ENCODE measurements at places on chromosomes 16 and 17.

- no peak for DNase-seq
Measured at GRCh38 chr17:80621997-80622357, 77.3 kb downstream of the RPTOR start.

DNA sequence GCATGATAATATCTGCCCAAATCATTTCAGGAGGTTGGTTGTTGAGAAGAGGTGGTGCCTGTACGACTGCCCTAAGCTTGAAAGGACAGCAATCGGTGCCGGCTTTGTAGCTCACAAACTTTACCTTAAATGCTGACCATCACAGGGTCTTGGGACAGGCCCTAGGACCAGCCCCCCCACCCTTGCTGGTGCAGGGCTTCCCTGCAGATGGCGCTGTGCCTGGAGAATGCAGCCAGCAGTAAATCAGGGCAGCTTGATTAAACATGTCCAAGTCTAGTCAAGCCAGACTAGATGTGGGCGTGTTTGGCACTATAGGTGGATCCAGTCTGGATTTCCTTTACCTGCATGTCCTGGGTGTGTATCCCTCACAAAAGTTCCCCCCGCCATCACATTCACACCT is 135.5 kb upstream of the CRHR1 start:
- peak; percentile 18 for DNase-seq

DNA sequence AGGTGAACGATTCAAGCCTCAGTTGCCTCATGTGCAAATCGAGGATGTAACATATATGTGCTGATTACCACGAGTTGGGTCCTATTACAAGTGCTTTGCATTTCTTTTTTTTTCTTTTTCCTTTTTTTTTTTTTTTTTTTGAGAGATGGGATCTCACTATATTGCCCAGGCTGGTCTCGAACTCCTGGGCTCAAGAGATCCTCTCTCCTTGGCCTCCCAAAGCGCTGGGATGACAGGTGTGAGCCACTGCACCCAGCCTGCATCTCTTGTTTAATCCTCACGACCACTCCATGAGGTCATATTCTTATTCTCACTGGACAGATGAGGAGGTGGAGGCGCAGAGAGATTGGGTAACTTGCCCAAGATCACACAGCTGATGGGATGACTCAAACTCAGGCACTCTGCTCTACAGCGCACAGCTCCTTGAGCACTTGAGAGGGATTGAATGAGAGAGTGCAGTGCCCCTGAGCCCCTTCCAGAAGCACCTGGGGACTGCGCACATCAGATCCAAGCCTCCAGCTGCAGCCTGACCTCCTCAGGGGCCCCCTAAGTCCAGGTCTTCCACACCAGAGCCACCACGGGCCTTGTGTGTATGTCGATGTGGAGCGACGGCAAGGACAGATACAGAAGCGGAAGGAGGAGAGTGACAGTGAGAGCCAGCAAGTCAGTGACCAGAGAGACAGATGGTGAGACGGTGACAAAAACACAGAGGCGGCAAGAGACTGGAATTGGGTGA is 4.9 kb downstream of the STX1B start:
- DNase-seq = no peak

GRCh38 chr17:30237296-30238002 is 2.0 kb upstream of the SLC6A4 start:
- DNase-seq = no peak

- DNase-seq = no peak
Measured at GRCh38 chr17:53483704-53484103, 339.0 kb upstream of the KIF2B start.

DNA sequence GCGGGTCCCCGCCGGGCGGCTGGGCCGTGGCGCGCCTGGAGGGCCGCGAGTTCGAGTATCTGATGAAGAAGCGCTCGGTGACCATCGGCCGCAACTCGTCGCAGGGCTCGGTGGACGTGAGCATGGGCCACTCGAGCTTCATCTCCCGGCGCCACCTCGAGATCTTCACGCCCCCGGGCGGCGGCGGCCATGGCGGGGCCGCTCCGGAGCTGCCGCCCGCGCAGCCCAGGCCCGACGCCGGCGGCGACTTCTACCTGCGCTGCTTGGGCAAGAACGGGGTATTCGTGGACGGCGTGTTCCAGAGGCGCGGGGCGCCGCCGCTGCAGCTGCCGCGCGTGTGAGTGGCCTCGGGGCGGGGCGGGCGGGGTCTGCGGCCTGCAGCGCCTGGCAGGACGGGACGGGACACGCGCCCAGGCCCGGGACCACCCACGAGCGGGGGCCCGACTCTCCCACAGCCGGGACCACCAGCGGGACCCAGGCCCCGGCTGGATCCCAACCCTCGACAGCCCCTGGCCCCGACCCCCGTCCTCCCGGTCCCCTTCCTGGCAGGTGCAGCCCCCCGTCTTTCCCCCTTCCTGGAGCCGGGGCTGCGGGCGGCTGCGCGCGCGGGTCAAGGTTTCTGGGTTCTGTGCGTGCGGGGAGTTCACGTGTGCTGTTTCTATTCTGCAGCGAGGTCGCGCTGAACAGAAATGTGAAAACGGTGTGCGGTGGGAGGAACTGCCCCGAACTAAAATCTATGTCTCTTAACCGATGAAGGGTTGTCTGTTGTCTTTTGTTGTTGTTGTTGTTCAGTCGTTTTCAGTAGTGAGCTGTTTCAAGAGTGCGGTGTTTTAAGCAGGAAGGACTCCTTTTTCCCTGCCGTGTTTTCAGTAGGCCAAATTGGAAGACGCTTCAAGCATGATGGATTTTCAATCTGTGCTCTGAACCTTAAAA is 705 bp downstream of the FOXK2 start:
- DNase-seq = peak; percentile 38

GRCh38 chr16:681746-682427 is 1.7 kb downstream of the STUB1 start:
- DNase-seq = no peak

DNA sequence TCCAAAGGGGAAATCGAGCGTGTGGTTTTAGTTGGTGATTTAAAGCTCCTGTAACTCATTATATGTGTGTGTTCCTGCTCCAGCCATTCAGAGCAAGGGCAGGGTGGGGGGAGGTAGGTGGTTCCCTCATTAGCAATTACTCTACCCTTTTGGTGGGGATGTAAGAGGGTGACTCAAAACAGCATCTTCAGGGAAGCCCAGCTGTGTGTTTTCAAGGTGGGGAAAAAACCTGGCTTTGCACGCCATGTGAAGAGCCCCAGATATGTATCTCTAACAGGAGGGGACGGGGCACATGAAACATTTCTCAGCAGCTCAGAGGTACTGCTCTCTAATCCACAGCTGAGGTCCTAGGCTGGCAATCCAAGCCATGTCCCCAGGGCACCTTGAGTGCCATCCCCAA is 241.3 kb upstream of the ZFHX3 start:
- DNase-seq = no peak

GRCh38 chr16:89178453-89179147 is 7.1 kb downstream of the CDH15 start:
- DNase-seq = no peak

- peak; percentile 82 for DNase-seq
Measured at GRCh38 chr17:49230636-49231562, at the start of gene PHOSPHO1. PHOSPHO1 (minus strand) TSS chr17:49230787; CDS start chr17:49226691, 4,096 bp downstream.

DNA sequence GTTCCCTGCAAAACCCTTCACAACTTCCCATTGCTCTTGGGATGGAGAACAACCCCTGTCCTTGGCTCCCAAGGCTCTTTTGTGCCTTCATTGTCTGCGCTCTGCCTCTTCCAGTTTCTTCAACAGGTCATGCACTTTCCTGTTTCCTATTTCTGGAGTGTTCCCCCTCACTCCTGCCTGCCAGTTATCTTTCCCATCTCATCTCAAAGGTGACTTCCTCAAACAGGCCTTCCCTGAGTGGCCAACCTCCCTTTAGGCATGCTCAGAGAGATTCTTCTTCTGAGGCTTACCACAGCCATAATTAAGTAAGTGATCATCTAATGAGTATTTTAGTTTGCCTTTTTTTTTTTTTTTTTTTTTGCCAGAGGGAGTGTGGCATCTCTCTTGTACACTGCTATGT is 2.9 kb upstream of the CYLD start:
- DNase-seq = no peak

DNA sequence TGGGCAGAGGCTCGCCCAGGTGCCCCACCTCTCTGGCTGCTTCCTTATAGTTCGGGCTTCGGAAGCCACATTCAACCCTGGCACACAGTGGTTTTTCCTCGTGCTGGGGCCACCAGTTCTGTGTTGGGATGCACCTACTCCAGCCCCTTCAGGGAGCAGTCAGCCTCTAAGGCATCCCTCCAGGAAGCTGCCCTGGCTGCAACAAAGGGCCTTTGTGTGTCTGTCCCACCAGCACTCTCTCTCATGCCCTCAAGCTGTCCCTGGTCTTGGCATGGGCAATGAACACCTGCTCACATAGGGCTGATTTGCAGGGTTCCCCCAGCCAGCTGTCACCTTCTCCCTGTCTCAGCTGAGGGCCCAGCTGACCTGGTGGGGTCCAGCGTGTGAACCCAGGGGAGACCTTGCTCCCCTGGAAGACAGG is 754 bp upstream of the NOXO1 start:
- no peak for DNase-seq

GRCh38 chr17:20159406-20160069 is 150.4 kb downstream of the SPECC1 start:
- DNase-seq = no peak

- DNase-seq = no peak
Measured at GRCh38 chr16:25134166-25134700, 22.7 kb downstream of the LCMT1 start.

DNA sequence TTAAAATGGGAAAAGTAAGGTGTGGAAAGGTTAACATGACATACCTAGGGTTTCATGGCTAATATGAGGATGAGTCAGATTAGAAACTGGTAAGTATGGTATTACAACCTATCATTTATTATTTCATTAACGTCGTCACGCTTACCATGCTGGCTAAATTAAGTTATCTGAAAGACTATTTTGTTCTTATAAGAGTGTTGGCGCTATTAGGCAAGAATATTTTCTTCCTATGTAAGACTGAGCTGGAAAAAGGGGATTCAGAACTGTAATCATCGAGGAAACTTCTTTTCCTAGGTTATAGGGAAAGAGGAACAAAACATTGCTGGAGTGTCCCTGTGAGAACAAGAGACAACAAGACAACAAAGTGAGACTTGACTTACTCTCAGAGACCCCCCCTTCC is 440.8 kb downstream of the KCNJ2 start:
- no peak for DNase-seq

- DNase-seq = peak; percentile 93
Measured at GRCh38 chr17:79728169-79728907, 2.4 kb upstream of the ENPP7 start.

DNA sequence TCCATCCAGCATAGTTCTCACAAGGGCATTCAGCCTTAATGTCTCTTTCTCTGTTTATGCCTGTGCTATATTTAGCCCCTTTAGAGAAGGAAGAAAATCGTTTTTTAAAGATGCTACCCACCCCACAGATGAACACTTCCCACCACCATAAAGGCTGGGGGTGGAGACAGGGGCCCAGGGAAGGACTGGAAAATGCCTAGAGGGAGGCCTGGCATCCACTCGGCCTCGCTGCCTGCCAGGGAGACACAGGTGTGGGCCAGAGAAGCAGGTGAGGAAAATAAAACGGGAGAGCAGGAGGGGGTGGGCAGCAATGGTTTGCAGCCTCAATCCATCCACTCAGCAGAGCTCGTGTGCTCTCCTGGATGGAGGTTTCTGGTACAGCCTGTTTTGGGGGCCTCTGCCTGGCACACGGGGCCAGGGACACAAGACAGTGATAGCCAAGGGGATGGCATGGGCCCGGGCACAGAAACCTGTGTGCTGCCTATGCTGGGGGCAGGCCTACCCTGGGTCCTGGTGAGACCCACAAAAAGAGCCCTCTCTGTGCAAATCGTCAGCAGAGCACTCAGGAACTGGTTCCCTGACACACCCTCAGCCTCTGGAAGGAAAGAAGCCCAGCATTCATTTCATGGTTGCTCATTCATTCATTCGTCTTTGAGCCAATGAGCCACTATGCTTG is 121.4 kb downstream of the C16orf78 start:
- no peak for DNase-seq

GRCh38 chr16:67257486-67258160 is 8.8 kb downstream of the SLC9A5 start:
- no peak for DNase-seq

DNA sequence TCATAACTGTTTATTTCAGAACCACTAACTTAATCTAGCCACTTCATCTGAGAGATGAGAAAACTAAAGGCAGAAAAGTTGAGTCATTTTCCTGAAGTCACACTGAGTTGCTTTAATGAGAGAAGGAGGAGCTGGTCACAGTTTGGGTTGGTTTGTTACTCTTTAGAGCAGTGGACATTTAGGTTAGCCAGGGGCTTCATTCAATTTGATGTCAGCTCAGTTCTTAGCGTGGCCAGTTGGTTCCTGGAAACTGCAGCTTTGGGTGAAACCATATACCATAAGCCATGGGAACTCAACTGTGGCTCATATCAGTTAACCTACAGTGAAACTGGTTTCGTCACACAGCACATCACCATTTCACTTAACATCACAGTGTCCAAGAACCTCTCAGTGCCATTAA is 59.2 kb upstream of the ADORA2B start:
- DNase-seq = no peak

DNA sequence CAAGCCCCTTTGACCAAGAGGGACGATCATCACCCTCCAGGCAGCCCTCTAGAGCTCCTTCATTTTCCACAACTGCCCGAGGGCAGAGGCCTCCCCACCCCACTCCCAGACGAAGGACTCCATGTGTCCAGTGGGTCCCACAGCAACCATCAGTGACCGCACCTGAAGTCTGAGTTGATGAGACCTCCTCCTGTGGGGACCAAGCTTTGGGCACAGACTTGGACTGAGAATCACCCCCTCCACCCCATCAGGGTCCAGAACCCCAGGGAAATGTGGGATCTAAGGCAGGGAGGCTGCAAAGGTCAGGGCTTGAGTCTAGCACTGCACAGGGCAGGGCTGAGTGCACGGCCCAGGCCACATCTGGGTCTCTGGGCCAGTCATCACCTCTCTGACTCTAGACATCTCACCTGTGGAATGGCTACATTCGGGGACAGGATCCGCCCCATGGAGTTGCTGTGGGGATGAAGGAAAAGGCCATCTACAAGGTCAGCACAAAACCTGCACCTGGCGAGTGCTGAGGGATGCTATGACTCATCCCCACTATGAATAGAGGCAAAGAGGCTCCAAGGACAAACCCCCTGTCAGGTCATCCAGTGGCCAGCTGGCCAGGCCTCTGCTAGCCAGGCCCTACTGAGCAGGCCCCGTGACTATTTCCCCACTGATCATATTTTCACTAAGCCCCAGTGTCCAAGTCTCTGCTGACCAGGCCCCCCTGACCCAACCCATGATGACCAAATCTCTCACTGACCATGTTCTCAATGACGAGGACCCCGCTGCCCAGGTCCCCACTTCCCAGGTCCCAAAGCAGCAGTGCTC is 38.4 kb downstream of the TNFRSF13B start:
- DNase-seq = no peak

DNA sequence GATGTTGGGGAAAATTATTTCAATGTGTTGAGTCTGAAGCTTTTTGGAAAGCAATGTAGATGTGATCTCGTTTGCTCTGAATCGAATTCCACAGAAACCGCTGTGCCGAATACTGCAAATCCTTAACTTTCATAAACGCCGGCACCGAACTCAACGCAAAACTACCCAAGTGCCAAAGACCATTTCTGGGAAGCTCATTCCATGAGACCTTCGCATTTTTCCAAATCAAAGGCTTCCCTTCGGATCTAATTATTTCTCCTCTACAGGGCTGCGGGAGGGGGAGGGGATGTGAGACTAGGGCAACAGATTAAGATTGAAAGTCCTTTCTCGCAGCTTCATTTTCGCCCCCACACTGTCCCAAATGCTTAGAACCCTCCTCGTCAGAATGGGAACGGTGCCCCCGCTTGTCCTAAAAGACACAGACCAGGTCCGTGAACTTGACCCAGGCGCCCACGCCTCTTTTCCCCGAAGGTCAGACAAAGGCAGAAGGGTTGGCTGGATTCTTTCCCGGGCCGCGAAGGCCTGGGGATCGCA is 4.0 kb downstream of the PRAC1 start:
- DNase-seq = no peak

- DNase-seq = no peak
Measured at GRCh38 chr16:68403704-68404103, 44.6 kb downstream of the SMPD3 start.

Data from activated naive CD4-positive, alpha-beta T cell treated with anti-CD3 and anti-CD28 coated beads for 36 hours (primary cell).